ENCODE measurements at places on chromosomes 7 and 10. TPM values are rescaled to one million over a fixed set of nuclear protein-coding genes. Genes with fewer than 3 reads are reported as not detected.
A peak's percentile ranks its signal among the peaks of the same experiment; 100 is the strongest.

The COBL gene
- total RNA-seq, result 17.9 TPM

The CLCN1 gene
- total RNA-seq, result not detected

The CC2D2B gene
- total RNA-seq, result 0.13 TPM

The MEOX2 gene
- total RNA-seq, result 0.80 TPM

The APBB1IP gene
- 1.6 TPM for total RNA-seq

The BEND7 gene
- 8.2 TPM for total RNA-seq

The SRGN gene
- 0.68 TPM for total RNA-seq

The MRLN gene
- total RNA-seq, result not detected

The PRSS37 gene
- total RNA-seq, result not detected

GRCh38 chr10:132306343-132306685 is 1.4 kb downstream of the STK32C start:
- no peak overlapping the region for H3K4me3 ChIP-seq
- H3K27ac ChIP-seq, result no peak overlapping the region
- DNase-seq, result no peak
- H3K4me1 ChIP-seq, result peaks cover 7% of the 10 kb centered on the region

GRCh38 chr10:124032087-124032935 is 61.1 kb downstream of the CHST15 start:
- H3K27me3 ChIP-seq, result no peaks in the 10 kb centered on the region
- DNase-seq, result no peak
- H3K4me3 ChIP-seq, result no peak overlapping the region
- peaks cover 4% of the 10 kb centered on the region for H3K4me1 ChIP-seq
- H3K27ac ChIP-seq, result no peak overlapping the region

GRCh38 chr7:137656227-137656849 is 190.4 kb downstream of the DGKI start:
- peak; percentile 88 for DNase-seq
- H3K27ac ChIP-seq, result no peak overlapping the region
- no peaks in the 10 kb centered on the region for H3K27me3 ChIP-seq
- no peaks in the 10 kb centered on the region for H3K4me1 ChIP-seq

DNA sequence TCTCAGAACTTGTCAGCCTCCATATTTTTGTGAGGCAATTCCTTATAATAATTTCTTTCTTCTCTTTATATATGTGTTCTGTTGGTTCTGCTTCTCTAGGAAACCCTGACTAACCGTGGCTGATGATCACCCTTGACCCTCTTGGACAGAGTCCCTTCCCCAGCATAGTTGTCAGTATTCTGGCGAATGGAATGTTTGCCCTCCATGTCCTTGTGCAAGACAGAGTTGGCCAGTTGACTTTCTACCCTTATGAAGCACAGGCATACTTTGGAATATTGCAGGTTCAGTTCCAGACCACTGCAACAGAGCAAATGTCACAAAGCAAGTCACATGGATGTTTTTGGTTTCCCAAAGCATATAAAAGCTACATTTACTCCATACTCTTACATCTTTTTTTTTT is 297.7 kb upstream of the SHH start:
- no peaks in the 10 kb centered on the region for H3K36me3 ChIP-seq
- no peak for DNase-seq
- no peak overlapping the region for H3K27ac ChIP-seq
- no peak overlapping the region for H3K4me3 ChIP-seq

- no peak overlapping the region for H3K27ac ChIP-seq
- H3K36me3 ChIP-seq, result no peaks in the 10 kb centered on the region
- no peak overlapping the region for H3K4me3 ChIP-seq
- H3K27me3 ChIP-seq, result no peaks in the 10 kb centered on the region
- H3K4me1 ChIP-seq, result no peaks in the 10 kb centered on the region
Observed at GRCh38 chr10:125411724-125412123, 251.4 kb upstream of the CTBP2 start.

GRCh38 chr10:154348-154747 is 19.1 kb downstream of the ZMYND11 start:
- H3K27ac ChIP-seq, result no peak overlapping the region
- no peaks in the 10 kb centered on the region for H3K4me1 ChIP-seq
- no peak for DNase-seq
- no peak overlapping the region for H3K4me3 ChIP-seq
- no peaks in the 10 kb centered on the region for H3K27me3 ChIP-seq

DNA sequence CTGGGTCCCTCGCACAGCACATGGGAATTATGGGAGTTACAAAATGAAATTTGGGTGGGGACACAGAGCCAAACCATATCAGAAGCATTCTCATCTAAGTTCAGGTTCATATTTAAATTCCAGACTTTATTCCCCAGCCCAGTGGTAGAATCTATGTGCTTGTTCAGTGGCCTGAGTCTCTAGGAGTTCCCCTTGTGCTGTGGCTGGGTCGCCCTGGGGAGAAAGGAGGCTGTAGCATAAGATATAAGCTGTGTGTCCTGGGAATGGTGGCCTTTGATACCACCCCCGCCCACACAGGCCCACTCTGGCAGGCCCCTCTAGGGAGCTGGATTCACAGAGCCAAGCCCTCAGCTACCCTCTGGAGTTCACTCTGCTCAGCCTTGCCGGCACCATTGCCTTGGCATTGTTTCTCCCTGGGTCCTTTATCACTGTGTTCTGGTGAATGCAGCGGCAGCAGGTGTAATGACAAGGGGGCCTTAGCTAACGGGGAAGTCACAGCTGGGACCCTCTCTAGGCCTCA is 64.2 kb downstream of the MINDY4 start:
- H3K4me3 ChIP-seq, result no peak overlapping the region
- H3K36me3 ChIP-seq, result no peaks in the 10 kb centered on the region
- no peaks in the 10 kb centered on the region for H3K4me1 ChIP-seq
- no peak for DNase-seq
- no peaks in the 10 kb centered on the region for H3K27me3 ChIP-seq

GRCh38 chr7:78172933-78173591 is 374.5 kb downstream of the PHTF2 start:
- peaks cover 16% of the 10 kb centered on the region for H3K4me1 ChIP-seq
- H3K4me3 ChIP-seq, result no peak overlapping the region
- no peaks in the 10 kb centered on the region for H3K36me3 ChIP-seq
- H3K27me3 ChIP-seq, result no peaks in the 10 kb centered on the region
- H3K27ac ChIP-seq, result no peak overlapping the region

DNA sequence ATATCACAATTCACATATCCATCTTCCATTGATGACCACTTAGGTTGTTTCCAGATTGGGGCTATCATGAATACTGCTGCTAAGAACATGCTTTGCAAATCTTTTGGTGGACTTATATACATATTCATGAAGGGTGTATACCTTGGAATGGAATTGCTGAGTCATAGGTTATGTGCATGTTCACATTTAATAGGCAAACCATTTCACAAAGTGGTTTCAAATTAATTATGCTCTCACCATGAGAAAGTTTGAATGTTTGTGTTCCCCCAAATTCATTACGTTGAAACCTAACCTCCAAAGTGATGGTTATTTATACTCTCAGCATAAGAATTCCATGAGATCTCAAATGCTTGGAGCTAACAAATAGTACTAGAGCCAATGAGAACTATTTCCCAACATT is 86.4 kb downstream of the VPS41 start:
- no peak overlapping the region for H3K4me3 ChIP-seq
- H3K36me3 ChIP-seq, result no peaks in the 10 kb centered on the region
- H3K4me1 ChIP-seq, result no peaks in the 10 kb centered on the region
- no peak overlapping the region for H3K27ac ChIP-seq

DNA sequence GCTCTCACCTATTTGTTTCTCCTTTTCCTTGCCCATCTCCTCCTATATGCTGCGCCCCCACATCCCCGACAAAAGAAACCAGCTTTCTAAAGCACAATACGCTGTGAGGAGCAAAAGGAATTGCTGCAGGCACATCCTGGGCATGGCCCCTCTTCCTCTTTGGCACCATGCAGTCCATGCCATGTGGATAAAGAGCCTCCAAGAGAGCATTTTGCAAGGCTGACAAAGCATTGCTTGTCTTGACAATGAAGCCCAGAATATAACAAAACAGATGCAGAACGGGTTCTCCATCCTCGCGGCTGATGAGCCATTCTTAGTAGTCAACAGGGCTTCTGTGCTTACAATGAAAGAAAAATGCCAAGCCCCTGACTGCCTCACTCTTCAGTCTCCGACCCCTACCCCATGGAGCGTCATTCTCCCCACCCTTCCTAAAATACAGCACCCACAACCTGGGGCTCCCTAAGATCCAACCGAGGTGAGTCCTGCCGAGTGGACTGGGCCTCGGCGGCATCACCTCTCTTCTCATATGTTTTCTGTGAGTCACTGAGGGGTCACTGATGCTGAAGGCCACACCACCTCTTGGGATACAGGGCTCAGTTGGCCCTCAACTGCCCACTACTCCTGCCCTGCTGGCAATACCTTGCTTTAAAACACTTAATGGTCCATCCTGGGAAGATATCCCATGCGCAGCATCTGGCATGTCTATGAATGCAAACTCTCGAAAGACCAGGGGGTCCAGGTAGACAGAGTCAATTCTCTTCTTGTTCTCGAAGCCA is 47.5 kb downstream of the GSDME start:
- no peaks in the 10 kb centered on the region for H3K4me1 ChIP-seq
- no peak for DNase-seq
- no peak overlapping the region for H3K4me3 ChIP-seq
- no peaks in the 10 kb centered on the region for H3K36me3 ChIP-seq
- H3K27me3 ChIP-seq, result no peaks in the 10 kb centered on the region

- H3K4me3 ChIP-seq, result no peak overlapping the region
- H3K27ac ChIP-seq, result no peak overlapping the region
- no peak for DNase-seq
- peaks cover 9% of the 10 kb centered on the region for H3K4me1 ChIP-seq
- no peaks in the 10 kb centered on the region for H3K27me3 ChIP-seq
- H3K36me3 ChIP-seq, result no peaks in the 10 kb centered on the region
Observed at GRCh38 chr10:34768972-34769330, 46.1 kb downstream of the PARD3 start.

DNA sequence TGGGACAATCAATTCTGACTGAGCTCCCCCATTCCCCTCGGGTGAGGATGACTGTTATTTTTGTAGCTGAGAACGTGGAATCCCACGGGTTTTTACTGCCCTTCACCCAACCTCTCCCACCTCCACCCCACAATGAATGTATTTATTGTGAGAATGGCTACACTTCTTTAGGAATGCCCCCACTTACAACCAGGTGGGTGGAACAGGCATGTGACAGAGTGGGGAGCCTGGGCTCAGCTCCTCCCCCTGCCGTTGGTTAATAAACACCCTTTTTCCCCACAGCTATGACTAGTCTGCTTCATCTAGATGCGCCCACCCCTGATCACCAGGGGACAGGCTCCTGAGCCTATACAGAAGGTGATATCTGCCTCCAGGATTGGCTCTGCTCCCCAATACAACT is 2.0 kb downstream of the MRPL43 start:
- H3K27ac ChIP-seq, result peak overlapping the region; percentile 27
- no peak for DNase-seq
- peaks cover 14% of the 10 kb centered on the region for H3K4me1 ChIP-seq
- no peak overlapping the region for H3K4me3 ChIP-seq
- no peaks in the 10 kb centered on the region for H3K27me3 ChIP-seq

Measured in hepatocyte (in vitro differentiated cells).